ENCODE measurements at places on chromosomes 2 and 18.

- DNase-seq = no peak
Measured at GRCh38 chr18:5787936-5788335, 107.4 kb downstream of the TMEM200C start.

GRCh38 chr2:52775674-52776073 is 991.9 kb upstream of the CHAC2 start:
- DNase-seq = no peak

DNA sequence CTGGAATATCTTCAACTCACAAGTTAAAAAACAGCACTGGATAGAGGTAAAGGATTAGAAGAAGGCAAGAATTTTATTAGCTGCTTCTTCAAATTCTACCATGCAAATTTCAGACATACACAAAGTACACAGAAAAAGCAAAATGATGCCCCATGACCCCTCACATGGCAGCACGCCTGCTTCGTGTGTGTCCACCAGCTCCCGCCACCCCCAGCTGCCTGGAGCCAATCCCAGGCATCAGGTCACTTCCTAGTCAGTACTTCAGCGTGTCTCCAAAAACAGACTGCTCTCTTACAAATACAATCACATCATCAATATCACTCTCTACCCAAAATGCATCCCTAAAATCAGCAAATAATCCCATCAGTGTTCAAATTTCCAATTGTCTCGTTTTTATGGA is 35.8 kb downstream of the IMPA2 start:
- no peak for DNase-seq

DNA sequence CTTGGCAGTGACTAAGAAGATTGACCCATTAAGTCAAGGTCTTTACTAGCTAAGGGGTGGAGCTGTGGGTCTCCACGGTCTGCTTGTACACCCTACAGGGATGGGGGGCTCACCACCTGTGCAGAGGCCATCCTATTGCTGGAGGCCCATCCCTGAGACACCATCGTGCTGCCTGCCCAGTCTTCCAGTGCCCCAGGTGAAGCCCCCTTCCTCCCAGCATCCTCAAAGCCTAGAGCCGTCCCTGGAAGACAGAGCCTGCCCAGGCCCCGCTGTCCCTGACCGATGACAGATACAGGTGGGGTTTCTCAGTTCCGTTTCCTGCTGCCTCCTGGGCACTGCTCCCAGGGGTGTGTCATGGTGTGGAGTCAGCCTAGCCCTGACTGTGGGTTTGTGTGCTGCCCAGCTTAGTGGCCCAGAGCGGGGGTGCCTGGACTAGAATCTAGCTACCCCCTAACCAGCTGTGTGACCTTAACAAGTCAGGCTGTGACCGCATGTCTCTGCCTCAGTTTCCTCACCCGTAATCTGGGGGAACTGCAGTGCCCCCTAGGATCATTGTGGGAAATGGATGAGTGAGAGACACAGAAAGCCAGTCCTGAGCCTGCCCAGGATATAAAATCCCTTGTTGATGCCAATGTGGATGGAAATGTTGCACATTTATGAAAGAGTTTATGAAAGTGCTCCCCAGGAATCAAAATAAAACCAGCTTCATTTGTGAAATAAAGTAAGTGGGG is 2.0 kb downstream of the OTOS start:
- no peak for DNase-seq

DNA sequence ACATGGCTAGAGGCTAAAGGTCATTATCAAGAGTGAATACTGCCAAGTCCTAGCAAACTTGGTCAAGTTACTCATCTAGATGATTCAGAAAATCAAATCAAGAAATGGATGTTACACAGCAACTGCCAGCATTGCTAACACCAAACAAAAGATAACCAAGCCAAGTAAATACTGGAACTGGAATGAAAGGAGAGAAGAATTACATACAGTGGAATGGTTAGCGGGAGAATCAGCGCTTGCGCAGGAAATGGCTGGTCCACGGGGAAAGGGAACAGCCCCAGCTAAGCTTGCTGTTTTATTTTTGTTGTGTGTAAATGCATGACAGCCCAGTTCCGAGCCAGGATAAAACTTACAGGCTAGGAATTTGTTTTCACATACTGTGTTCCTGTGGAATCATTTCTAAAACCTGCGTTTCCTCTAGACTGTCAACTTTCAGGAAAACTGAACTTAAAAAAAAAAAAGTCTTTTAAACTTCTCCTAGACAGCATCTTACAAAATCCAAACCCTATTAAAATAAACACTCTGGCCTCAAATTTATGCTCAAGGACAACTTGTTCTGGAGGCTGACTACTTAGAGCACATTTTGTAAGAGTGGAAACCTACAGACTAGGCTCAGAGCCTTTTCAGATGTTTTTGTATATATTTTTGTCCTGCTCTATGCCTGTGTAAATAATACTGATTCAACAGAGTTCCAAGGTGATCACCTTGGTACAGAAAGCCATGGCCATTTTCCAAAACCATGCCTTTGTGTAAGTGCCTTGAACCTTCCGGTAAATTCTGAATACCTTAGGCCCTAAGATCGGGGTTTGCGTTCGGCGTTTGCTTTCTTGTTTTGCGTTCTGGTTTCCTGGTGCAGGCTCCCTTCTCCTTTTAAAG is 30.7 kb upstream of the TXNDC2 start:
- DNase-seq = no peak

DNA sequence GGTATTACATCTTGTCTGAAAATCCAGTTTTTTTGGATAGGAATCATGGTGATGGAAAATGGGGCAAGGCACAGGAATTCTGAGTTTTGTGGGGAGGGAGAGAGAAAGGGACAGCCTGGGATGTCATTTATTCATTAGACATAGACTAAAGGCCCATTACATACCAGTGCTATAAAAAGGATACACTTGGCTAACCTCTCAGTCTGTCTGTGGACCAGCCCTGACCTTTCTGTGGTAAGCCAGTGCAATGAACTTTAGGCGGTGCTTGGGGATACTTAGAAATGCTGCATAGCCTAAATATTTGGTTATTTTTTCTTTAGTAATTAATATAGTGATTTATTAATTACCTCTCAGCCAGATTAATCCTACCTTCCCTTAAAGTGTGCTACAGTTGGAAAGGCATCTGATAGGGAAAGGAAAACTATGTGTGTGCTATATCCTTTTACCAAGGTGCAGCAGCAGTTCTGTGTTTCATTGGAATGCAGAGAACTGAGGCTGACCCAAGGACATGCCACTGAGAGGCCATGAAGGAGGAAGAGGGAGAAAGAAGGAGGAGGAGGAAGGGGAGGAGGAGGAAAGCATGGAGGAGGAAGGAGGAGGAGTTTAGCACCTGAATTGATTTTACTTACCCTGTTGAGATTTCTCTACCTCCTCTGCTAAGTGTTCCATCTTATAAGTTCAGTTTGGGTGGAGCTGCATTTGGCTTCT is 37.5 kb downstream of the KCNS3 start:
- no peak for DNase-seq

- no peak for DNase-seq
Measured at GRCh38 chr2:218398437-218399390, 954 bp upstream of the CTDSP1 start.

DNA sequence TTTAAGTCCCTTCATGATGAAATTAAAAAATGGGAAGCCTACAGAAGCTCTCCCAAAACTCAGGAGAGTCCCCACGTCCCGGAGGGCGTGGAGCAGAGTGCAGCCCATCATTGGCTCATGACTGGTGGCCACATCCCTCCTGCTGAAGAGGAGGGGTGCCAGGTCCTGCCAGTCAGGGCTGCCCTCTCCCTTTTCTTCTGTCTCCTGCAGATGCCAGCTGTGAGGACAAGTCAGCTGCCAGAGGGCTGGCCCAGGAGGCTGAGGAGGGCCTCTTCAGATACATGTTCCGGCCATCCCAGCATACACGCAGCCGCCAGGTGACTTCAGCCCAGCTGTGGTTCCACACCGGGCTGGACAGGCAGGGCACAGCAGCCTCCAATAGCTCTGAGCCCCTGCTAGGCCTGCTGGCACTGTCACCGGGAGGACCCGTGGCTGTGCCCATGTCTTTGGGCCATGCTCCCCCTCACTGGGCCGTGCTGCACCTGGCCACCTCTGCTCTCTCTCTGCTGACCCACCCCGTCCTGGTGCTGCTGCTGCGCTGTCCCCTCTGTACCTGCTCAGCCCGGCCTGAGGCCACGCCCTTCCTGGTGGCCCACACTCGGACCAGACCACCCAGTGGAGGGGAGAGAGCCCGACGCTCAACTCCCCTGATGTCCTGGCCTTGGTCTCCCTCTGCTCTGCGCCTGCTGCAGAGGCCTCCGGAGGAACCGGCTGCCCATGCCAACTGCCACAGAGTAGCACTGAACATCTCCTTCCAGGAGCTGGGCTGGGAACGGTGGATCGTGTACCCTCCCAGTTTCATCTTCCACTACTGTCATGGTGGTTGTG is 2.6 kb downstream of the INHA start:
- no peak for DNase-seq

- DNase-seq = no peak
Measured at GRCh38 chr2:200756618-200757321, 54.9 kb upstream of the BZW1 start.

DNA sequence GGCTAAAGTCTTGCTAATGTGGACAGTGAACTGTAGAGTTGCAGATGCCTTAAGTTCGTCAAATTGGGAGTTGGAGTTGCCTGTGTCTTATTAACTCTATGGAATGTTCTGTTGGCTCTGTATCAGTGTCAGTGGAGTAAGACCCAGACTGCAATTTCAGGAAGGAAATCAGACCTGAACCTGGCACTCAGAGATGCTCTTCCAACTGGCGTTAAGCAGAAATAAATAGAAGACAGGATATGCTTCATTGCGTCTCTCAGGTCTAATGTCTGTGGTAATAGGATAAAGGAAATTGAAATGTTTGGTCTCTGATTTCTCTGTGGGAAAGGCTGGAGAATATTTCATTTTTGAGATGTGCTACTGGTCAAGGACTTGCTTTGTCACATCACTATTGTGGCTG is 846.7 kb upstream of the ID2 start:
- DNase-seq = no peak

GRCh38 chr2:237148624-237149023 is 62.9 kb downstream of the COPS8 start:
- DNase-seq = no peak

GRCh38 chr2:241768850-241769249 is 7.8 kb upstream of the GAL3ST2 start:
- no peak for DNase-seq

- no peak for DNase-seq
Measured at GRCh38 chr18:32326450-32327308, 136.8 kb downstream of the MEP1B start.

DNA sequence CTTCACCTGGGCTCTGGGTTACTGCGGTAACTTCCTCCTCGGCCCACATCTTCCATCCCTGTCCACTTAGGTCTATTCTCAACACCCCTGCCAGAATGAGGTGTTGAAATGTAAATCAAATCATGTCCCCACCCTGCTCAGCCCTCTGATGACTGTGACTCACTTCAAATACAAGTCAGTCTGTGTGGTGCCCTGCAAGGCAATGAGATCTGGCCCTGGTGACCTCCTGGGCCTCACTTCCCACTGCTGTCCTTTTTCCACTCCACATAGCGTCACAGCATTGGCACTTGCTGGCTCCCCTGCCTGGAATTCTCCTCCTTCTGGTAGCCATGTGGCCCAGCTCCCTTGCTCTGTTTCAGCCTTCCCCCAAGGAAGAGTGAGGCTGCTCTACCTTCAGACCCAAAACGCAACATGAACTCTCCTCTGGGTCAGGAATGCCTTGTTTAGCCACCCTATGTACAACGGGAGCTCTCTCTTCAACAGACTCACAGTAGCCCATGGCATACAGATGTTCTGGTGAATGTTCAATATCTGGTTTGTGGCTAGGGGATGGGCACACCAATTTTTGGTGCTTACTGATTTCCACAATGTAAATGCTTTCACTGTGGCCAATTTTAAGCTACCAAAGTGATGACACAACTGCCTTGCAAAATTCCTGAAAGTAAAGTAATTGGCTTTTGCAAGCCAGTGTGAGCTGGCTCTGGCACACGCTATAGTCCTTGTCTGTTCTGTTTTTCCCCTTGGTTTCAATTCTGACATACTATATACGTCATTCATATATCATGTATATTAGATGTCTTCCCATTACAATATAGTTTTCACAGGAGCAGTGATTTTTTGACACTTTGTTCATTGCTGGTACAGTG is 550.3 kb upstream of the HS6ST1 start:
- no peak for DNase-seq

DNA sequence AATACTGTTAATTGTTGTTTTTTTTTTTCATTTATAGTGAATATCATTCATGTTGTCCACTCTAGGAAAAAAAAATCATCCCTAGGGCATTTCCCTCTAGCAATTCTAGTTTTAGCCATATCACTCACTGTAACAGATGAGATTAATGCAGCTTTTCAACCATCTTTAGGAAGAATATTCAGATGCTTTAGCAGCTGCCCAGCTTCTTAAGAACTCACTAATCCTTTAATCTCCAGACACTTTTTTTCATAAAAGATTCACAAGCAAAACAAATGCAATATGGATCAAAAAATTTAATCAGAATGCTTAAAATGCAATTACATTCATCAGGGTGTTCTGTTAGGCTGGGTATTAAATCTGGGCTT is 692.6 kb downstream of the ERBB4 start:
- DNase-seq = no peak

GRCh38 chr18:79749251-79750191 is 48.2 kb upstream of the KCNG2 start:
- DNase-seq = no peak

- DNase-seq = no peak
Measured at GRCh38 chr2:177187631-177188312, 24.8 kb upstream of the HNRNPA3 start.

GRCh38 chr2:197628043-197628500 is 47.3 kb downstream of the RFTN2 start:
- no peak for DNase-seq

DNA sequence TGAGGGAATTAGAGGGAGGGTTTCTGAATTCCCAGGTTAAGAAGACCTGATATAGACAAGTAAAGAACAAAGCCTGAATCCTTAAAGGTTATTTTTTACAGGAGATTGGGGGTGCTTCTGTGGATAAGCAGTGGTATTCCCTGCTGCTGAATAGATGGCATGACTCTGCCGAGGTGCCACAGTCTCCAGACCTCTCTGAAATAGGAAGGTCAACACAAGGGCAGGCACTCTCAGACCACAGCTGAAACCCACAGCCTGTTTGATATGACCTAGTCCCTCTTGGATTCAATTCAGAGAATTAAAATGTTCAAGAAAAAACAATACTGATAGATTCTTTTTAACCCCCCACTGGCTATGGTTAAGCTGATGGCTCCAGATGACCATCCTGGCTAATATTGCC is 259.3 kb downstream of the PTGR3 start:
- no peak for DNase-seq

DNA sequence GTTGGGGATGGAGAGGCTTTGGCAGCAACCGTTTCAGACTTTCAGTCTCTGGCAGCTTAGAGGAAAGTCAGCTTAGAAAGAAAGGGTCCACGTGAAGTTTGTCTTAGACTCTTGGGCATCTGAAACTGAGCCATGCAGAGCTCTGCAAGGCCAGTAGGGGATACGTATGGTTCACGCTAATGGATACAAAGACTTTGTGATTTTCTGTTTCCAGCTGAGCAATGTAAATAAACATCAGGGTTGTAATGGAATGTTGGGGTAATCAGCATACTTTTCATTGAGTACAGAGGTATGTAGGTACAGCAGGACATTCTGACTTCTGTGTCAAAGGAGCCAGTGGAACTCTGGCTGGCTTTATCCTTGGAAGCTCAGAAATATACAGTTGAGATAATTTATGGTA is 31.0 kb downstream of the RALB start:
- DNase-seq = no peak

Data from NCI-H446 treated with DMSO at 0.1 percent for 48 hours (cell line).